Left forelimb (tissue), 1 donor: ENCODE measurements at places on chromosomes 7 and 10.

DNA sequence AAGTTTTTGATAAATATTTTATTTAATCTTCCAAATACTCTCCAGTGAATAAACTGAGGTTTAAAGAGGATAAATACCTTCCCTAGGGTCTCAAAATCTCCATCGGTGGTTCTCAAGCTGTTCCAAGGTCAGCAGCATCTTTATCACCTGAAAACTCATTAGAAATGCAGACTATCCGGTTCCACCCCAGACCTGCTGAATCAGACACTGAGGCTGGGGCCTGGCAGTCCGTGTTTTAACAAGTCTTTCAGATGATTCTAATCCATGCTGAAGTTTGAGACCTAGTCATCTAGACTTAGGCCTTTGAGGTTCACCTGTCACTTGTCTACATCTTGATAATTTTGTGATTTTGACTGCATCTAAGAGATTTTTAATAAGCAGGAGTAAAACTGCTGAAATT lies 37.5 kb downstream of the PLEKHA8 start:
- DNase-seq: no peak

- no peak for DNase-seq
These were observed 409.0 kb downstream of the KCNMA1 start for GRCh38 chr10:77228559-77228958.

DNA sequence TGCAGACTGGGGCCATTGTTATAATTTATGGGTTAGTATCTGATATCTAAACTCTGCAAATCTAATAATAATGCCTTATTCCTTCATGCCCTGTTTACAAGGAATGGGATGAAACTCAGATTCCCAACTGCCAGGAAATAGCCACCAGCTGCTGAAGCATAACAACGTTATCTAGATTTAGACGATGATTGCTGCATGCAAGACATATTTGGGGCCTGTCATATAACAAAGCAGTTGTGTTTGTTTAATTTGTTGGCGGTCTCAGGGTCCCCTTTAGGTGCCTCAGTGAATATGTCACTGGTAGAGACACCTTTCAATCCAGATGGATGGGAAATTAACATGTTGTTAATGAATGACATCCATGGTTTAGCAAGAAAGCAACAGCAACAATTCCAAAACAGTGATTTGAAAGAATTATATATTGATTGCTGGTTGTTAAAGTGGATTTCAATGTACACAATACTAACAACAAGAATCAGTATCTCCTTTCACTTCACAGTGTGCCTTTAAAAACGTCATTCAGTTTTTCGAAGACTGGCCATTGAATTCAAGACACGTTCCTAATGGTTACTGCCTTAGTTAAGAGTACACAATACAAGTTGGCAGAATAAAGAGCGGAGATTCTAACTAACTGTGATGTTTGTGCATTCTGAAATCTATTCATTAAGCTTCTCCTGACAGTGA lies 860.6 kb upstream of the CELF2 start:
- no peak for DNase-seq

- DNase-seq: no peak
These were observed 50.3 kb upstream of the GSAP start for GRCh38 chr7:77466450-77466849.

GRCh38 chr10:133286366-133286765 lies 9.7 kb upstream of the ADAM8 start:
- DNase-seq: no peak

DNA sequence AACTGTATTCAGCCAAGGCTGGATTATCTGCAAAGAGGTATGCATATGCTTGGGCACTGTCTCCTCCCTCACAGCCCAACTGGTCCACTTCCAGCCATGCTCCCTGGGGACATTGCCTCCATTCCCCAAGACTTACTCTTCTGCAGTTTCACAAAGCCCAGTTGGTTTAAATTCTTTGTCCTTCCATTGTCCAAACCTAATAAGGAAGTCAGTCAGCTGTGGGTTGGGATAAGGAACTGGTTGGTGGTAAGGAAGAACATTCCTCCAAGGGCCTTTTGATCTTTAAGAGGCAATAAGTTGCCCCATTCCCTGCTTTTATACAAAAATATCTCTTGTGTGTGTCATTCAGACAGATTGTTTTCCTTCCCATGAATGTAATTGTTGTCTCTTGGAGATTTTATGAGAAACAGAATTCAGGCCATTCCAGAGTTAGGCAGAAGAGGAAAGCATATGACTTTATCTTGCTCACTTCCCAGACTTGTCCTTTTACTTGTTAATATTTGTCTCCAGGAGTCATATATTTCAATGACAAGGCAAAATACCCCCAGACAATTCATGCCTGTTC lies 673.7 kb downstream of the SUGCT start:
- no peak for DNase-seq

DNA sequence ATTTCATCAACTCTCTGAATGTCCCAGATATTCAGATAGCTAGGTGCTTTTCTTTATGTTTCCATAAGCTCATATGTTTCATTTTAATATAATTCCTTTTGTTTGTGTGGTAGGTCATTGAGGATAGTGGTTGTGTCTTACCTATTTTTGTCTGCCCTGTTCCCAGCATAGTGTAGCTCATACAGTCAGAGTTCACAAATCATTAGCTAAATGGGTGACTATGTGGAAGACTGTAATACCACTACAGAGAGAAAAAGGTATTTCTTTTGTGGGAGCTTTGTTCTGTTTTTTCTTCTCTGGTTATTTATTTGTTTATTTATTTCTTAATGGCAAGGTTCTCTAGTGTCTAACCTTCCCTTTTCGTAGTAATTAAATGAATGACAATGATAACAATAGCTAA lies 39.8 kb downstream of the EXOC4 start:
- DNase-seq: no peak

GRCh38 chr7:7563269-7563668 lies 3.4 kb upstream of the MIOS start:
- no peak for DNase-seq

DNA sequence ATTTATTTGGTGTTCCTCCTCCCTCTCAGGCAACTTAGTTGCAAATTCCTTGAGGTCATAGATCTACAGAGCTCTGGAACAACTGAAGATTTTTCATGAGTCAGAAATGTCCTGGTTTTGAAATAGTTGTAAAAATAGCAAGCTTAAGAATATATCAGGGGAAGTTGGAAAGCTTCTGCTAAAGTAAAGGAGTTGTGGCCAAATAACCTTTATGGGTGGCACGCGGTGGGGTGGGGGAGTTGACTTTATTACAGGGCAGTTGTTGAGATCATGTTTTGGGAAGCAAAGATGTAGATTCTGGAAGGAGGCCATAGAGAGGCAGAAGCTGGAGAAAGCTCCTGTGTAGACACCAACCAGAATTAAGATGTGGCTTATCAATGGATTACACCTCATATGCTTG lies 326.0 kb upstream of the MTPN start:
- no peak for DNase-seq

DNA sequence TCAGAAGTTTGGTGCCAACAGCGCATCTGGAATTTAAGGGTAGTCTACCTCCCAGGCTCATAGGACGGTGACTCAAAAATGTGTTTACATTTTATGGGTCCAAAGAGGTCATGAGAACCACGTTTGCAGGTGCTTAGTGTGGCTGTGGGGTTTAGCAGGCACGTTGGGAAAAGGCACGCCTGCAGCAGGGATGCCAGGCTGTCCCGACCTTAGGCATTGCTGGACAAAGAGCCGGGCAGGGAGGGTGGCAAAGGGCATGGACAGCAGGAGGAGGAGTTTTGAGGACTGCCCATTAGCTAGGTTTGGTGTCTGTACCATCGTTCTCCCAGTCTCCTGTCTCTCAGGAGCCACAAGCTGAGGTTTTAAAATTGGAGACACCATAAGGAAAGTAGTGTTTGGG lies 104.4 kb downstream of the TRRAP start:
- DNase-seq: no peak

GRCh38 chr7:20661884-20662283 lies 46.4 kb downstream of the ABCB5 start:
- no peak for DNase-seq

- DNase-seq: no peak
These were observed 47.2 kb upstream of the CCDC3 start for GRCh38 chr10:13048762-13049161.

- DNase-seq: peak; percentile 58
These were observed 235.2 kb downstream of the TCERG1L start for GRCh38 chr10:131076356-131076755.

DNA sequence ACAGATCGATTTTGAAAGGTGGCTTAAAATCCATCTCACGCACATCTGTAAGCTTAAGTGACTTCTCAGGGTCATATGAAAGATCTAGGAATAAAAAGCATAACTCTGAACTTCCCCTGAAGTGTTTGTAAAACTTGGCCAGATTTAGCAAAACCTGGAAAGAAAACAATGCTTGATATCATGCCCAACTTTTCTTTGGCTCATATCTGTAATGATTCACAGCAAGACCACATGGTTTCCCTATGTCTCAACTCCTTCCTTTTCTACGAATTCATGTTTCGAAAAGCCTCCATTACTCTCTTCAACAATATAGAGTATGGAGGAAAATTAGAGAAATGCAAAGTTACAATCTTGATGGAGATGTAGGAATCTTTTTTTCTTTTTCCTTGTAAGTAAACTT lies 20.1 kb upstream of the CABCOCO1 start:
- no peak for DNase-seq

- DNase-seq: no peak
These were observed 434.8 kb downstream of the LRMDA start for GRCh38 chr10:75866300-75866625.

DNA sequence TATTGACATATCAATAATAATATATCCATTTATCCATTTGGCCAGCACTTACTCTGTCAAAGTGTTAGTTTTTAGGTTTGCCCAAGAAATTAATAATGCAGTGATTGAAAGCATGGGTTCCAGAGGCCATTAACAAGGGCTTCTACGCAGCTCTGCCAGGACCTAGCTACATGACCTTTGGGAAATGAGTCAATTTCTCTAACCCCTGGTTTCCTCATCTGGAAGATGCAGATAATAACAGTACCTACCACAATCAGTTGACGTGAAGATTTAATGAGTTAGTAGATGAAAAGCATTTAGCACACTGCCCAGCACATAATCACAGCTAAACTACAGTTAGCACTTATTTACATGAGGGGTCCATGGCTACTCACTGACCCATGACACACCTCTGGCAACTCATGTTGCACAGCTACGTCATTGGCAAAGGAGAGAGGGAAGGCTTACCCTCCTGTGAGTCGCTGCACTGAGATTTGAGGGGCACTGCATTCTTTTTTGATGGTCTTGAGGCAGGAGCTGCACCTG lies 263.7 kb downstream of the PLXNA4 start:
- DNase-seq: no peak

- DNase-seq: no peak
These were observed 886.1 kb downstream of the SORCS1 start for GRCh38 chr10:106278383-106278782.

GRCh38 chr7:137572056-137572784 lies 228.7 kb upstream of the PTN start:
- no peak for DNase-seq

- no peak for DNase-seq
These were observed 173.4 kb upstream of the NRP1 start for GRCh38 chr10:33507662-33508425.

DNA sequence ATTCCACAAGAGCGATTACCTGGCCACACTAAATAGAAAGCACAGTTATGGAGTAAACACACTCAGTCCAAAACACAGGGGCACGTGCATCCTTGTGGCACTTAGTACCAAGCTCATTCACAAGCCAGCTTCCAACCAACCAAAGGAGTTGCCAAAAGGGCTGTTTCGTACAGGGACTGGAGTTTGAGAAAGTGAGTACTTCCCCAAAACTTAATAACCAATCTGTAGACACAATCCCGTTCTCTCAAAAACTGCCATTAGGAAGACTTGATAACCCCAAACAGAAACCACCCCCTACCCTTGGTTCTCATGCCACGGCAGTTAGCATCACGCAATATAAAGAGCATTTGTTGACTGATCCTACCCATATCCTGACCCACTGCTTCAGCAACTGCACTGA lies 166.2 kb upstream of the ASAH2 start:
- DNase-seq: no peak

DNA sequence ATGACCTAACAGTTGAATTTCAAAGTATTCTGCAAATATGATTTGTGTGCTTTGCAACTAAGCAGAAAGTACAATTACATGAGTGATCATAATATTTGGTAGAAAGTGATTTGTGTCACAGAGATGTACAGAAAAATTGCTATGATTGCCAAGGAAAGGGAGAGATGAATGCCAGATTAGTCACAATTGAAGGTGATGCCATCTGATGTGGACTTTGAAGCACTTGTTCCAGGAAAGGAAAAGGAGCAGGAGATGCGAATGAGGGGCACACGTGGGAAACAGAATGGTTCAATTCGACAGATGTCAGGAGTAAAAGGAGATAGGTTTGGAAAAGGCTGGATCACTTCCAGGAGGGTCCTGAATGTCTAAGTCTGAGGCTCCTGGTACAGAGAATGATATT lies 153.1 kb upstream of the LAMB4 start:
- DNase-seq: no peak

DNA sequence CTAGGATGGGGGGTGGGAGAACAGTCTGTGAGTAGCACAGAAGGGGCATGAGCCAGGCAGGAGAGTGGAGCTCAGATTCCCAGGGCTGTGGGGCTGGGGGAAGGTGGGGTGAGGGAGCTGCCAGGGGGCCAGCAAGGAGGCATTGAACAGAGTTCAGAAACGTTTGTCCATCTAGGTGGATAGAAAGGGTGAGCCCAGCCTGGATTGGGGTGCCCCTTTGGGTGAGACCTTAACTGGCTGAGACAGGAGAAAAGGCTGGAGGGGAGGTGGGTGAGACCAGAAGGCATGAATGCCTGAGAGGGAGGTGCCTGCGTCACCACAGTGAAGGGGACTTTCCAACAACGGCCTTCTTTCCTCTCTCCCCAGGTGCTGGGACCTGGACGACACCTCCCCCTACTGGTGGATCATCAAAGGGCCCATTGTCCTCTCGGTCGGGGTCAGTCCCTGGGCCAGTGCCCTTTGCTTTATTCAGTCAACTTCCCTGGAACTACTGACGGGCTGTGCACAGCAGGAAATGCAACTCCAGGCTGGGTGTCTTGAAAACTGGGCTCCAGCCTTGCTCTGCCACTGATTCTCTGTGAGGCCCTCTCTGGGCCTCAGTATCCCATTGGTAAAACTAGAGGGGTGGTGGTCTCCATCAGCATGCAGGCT lies 11.0 kb downstream of the GHRHR start:
- no peak for DNase-seq

DNA sequence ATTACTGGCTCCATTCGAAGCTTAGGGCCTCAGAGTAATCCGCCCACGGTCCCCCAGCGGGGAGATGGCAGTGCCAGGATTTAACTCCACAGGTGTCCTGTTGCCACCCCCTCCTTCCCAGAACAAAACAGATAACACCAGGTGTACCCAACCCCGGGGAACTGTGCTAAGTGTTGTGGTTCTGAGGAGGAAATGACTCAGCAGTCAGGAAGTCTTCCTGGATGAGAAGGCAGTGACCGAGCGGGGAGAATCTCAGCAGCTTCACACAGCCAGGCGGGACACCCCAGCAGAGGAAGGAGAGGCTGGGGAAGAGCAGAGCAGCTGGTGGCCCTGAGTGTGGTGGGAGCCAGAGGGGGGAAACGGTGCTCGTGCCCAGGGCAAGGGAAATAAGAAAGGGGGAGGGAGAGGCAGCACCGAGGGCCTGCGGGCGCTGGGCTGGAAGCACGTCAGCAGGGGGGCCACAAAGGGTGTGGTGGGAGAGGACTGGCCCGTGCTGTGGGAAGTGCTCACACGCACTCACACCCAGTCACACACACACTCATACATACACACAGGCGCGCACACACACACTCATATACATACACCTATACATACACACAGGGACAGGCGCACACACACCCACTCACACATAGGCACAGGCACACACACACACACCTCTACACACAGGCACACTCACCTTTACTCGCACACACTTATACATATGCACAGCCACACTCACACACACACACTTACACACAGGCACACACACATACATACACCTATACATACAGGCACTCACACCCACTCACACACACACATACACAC lies 59.8 kb upstream of the CHST15 start:
- peak; percentile 69 for DNase-seq

- no peak for DNase-seq
These were observed 31.0 kb upstream of the CBLL1 start for GRCh38 chr7:107712896-107713295.
